ENCODE measurements at places on chromosomes 5 and 9.
A peak's percentile ranks its signal among the peaks of the same experiment; 100 is the strongest.

DNA sequence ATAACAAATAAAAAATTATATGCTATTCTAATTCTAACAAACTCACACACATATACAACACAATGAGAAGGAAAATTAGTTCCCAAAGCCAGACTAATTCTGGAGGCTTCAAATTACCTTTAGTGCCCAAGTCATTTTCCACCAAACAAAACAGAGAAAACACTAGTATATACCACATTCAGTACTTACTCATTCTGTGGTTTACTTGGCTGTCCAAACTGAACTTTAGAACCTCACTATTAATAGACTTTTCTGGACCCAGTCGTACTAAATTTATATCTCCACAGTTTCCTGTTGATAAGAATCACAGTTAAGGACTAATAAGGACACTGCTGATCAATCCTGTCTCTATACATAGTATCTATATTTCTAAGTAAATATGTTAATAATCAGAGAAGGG lies 66.4 kb downstream of the SETX start:
- DNase-seq = peak; percentile 49

GRCh38 chr5:116038817-116039216 lies 6.5 kb downstream of the ARL14EPL start:
- DNase-seq = no peak

- DNase-seq = no peak
Measured at GRCh38 chr9:1709347-1709746, 305.8 kb upstream of the SMARCA2 start.

GRCh38 chr5:114361724-114362196 lies at the start of gene KCNN2:
Gene KCNN2 (plus strand): TSS chr5:114362070. CDS start chr5:114362140, 70 bp downstream.
- DNase-seq = peak; percentile 38

GRCh38 chr9:109269081-109269480 lies 51.8 kb downstream of the EPB41L4B start:
- no peak for DNase-seq

DNA sequence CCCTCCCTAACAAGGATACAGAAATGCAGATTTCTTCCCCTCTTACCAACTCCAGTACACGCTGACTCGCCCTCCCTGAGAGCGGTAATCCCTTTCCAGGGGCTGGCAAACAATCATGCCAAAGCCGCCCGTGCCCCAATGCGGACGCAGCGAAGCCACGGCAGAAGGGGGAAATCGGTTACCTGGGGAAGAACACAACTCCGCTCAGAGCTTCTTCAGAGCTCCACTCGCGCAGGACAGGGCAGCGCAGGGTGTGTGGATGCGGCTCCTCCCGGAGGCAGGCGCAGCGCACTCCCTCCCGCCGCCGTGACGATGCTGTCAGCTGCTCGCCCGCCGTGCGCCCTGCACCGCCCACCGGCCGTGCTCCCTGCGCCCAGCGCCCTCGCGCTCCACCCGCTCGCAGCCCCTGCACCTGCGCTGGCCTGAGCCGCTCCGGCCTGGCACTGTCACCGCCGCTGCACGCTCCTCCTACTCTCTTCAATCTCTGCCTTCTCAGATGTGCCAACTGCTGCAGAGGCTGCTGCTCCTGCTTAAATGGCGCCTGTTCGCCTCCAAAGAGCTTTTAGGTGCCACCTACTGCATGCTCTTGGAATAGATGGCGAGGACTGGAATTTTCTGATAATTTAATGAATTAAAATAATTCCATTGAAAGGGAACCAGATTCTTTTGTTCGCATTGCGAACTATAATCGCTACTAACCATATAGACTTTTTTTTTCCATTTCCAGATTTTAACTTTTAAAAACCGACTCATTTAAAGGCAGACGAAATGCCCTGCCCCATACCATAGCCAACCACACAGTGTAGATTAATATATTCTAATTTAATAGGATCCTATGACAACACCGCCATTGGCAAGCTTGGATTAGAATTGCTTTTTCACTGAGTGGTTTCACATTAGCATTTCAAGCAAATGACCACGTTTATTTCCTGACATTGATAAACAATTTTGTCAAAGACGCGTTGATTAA lies at the start of gene DIRAS2:
DIRAS2 (minus strand) TSS at position 255 of the 970 bp plus-strand sequence. CDS start 28,997 bp downstream, outside the sequence.
- DNase-seq = peak; percentile 80

GRCh38 chr5:128572051-128572929 lies 34.2 kb upstream of the FBN2 start:
- no peak for DNase-seq

DNA sequence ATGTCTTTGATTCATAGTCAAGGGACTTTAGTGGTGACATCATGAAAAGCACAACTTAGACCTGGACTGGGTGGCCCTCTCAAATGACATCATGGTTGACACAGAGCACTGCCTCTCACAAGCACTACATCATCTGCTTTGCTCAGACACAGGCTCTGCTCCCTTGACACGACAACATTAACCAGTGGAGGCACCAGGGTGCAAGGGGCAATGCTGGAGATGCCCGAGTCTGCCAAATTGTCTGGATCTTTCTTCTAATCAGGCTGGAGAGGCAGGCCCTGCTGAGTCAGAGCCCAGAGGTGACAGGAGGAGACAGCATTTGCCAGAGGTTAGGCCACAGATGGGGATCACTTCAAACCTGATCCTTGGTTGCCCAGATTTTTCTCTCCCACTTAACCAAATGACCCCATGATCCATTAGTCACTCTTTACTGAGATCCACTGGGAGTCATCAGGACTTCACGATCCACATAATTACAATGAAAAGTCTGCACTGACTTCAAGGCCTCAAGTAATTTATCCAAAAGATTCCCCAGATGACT lies 174.4 kb downstream of the SLIT3 start:
- DNase-seq = peak; percentile 9

DNA sequence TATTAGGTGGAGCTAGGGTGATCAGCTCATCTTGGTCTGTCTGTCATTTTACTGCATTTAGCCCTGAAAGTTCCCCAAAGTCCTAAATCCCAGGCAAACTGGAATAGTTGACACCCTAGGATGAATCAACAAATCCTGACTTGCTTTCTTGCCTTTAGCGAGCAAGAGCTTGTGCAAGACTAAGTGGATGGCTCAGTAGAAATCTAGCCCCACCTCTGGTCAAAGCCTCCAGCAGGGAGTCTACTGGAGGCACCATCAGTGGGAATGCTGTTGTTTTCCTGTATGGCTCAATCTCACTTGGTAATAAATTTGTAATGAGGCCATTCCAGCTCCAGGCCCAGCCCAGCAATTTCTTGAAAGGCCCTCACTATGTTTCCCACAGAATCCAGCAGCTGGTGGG lies 43.7 kb upstream of the TRPC7 start:
- DNase-seq = no peak

DNA sequence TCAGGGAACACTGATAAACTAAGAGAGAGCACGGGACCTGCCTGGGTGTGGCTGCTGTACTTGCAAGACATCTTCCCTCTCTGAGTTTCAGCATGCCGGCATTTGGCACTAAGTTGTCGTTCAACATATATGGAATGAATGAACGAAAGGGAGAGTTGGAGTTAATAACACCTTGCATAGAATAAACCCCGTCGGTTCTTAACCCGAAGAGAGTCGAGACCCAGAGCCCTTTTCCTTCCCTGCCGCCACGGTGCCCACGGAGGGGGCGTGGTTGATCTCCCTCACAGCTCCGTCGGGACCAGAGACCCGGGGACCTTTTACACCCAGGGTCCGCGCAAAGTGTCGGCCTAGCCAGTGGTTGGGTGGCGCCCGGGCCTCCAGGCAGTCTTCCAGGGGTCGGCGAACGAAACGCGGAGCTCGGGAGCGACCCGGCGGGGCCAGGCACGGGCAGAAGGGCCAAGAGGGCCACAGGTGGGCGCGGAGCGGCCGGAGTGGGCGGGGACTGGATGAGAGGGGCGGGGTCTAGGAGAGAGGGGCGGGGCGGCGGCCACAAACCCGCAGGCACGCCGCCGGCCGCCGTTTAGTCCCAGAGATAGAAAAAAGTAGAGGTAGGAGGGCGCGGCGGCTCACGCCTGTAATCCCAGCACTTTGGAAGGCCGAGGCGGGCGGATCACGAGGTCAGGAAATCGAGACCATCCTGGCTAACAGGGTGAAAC lies 735 bp upstream of the RPL26L1 start:
- DNase-seq = peak; percentile 24

DNA sequence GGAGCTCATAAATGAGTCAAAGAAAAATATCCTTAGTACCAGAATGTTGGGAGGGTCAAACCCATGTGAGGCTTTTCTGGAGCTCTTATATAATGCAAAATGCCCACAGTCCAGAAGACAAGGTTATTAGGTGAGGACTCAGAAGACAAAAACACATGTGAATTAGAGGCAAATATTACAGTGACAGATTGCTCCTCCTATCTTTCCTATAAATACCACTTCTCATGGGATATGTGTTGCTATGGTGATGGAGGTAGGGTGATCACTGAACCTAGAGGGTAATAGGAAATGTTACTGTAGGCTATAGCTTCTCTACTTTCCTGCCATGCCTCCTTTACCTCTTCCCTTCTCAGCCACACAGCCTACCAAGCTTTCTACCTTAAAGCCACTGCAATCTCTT lies 264.6 kb downstream of the SEC61B start:
- no peak for DNase-seq

- no peak for DNase-seq
Measured at GRCh38 chr9:99004717-99005460, 61.2 kb downstream of the COL15A1 start.

DNA sequence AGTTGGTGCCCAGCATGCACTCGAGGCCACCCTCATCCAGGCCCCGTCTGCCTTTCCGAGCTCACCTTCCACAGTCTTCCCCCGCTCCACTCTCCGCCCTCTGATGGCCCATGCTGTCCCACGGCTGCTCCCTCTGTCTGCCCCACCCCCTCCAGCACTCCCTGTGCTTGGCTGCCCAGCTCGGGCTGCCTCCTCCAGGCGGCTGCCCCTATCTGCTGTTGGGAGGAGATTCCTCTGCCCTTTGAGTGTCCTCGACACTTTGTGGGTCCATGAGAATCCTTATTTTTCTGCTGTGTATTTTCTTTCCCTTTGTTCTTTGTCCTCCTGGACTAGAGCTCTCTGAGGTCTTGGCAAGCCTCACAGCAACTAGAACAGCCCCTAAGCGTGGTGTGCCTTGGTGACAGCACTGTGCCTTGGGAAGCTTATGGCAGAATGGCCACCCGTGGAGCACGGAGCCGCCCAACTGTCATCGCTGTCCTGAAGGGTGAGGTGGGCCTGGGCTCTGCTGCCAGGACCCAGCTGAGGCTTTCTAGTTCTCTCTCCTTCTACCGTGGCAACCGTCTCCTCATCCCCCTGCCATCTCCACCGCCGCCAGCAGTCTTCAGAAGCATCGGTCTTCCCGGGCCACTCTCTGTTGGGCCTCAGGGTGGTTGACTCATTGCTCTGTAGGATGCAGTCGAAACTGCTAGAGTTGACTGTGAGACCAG lies 5.2 kb downstream of the NTMT1 start:
- DNase-seq = peak; percentile 45

DNA sequence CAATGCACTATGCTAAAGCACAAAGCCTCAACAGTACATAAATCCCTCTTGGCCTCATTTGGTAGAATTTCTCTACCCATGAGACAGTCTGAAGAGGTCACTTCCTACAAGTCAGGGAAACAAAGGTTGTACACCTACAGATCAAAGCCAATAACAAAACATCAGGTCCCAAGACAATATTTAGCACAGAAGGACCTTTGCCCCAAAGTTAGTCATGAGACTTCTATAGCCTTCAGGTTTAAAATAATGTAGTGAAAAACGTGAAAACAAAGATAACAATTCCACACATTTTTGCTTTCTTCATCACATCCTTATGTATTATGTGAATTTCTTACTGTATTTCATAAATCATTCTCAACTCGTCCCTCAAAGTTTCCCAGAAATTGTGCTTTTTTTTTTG lies 15.8 kb downstream of the AFF4 start:
- no peak for DNase-seq

- DNase-seq = peak; percentile 28
Measured at GRCh38 chr5:14365831-14366430, 215.7 kb upstream of the OTULINL start.

GRCh38 chr5:178331491-178331996 lies 98.9 kb upstream of the PHYKPL start:
- no peak for DNase-seq

DNA sequence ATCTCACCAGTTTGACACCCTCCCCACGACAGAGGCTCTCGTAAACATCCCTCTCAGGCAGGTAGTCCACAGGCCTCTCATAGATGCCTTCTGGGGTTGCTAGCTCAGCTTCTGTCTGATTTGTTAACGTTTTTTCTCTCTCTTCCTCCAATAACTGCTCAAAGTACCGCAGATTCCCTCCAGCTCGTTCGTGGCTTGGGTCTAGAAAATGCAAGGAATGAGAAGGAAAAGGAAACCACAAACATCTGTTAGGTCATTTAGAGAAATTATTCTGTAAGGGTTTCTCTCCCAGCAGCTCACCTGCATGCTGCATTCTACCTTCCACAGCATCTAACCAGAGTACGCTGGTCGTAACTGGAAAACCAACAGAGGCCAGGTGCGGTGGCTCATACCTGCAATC lies 18.5 kb downstream of the P4HA2 start:
- no peak for DNase-seq

DNA sequence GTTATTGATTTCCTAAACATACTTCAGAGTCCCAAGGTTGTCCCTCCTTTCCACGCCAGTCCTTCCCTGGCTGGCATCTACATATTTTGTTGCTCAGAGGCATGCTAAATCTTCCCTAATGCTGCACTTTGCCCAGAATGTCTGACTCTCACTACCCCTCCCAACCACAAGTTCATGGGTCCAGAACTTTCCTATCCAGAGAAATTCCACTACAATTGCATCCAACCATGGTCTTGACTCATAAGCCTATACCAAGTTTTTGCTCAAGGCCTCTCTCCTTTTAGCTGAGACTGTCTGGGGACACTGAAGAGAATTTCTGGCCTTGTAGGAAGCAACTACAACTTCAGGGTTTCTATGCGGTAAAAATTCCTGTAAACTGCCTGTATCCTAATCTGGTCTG lies 206.3 kb downstream of the BNC2 start:
- DNase-seq = peak; percentile 93

DNA sequence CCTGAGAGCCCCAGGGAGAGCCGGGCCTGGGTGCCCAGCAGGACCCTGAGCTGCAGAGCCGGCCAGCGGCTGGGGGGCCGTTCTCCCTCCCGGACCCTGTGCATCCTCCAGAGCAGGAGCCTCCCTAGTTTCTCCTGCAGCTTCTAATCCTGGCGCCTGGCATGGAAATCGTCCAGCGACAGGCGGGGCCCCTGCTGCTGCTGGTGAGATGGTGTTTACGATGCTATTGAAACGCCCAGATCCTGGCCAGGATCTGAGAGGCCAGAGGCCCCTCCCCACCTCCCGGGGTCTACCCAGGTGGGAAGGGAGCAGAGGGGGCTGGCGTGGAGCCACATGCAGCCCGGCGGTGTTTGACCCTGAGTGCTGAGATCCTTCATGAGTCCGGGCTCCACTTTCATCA lies 38.2 kb upstream of the CEP72 start:
- DNase-seq = no peak

DNA sequence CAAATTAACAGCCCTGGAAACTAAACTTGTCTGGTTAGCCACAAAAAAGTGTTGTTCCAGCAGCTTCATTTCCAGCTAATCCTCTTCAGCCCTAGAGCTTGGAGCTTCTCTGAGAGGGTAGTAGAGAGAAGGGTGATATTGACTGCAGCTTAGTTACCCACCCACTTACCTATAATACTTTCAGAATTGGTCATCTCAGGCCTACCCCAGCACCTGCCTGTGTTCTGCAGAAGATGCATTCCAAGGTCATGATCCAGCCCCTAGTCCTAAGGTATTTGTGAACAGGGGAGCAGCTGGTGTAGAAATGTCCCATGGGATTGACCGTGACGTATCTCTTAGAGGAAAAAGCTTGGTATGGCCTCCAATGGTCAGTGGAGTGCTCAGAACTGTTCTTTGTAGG lies 289.0 kb downstream of the NR3C1 start:
- DNase-seq = no peak

GRCh38 chr9:133238272-133238850 lies 29.3 kb upstream of the OBP2B start:
- no peak for DNase-seq

Measured in renal cortical epithelial cell (primary cell).